Nucleus accumbens (tissue), 56 donors: ENCODE measurements at places on chromosomes 1 and 21.

- no peak for DNase-seq
Measured at GRCh38 chr1:16276302-16277030, 39.5 kb upstream of the CPLANE2 start.

DNA sequence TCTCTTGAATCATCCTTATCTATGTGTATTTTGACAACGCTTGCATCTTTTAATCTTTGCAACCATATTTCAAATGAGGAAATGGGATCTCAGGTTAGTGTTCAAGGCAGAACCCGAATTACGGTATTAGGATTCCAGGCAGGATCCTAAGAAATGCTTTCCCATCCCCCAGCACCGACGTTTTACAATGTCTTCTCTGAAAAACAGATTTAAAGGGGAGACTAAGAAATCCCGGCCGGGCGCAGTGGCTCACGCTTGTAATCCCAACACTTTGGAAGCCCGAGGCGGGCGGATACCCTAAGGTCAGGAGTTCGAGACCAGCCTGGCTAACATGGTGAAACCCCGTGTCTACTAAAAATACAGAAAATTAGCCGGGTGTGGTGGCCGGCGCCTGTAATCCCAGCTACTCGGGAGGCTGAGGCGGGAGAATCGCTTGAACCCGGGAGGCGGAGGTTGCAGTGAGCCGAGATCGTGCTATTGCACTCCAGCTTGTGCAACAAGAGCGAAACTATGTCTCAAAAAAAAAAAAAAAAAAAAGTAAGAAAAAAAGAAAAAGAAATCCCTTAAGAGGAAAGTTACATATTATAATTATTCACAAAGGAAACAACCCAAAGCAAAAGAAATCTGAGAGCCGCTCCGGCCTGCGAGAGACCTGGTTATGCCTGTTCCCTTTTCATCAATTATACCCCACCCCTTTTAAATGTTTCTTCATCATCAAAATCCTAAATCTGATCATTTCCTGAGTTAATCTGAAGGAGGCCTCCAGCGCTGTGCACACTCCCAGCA, 801 bp upstream of the GORAB start:
- DNase-seq = no peak

GRCh38 chr21:46421191-46421750, 37.4 kb upstream of the DIP2A start:
- DNase-seq = no peak

DNA sequence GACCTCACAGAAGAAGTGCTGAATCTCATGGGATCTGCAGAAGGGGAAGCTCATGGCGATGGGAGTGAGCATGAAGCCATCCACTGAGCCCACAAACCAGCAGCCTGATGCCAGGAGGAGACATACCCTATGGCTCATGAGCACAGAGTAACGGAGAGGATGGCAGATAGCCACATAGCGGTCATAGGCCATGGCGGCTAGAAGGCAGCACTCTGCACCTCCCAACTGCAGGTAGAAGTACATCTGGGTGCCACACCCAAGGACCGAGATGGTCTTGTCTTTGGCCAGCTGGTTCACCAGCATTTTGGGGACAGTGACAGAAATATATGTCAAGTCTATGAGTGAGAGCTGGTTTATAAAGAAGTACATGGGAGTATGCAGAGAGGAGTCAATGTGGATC, 4.3 kb downstream of the OR2T10 start:
- DNase-seq = no peak

- DNase-seq = no peak
Measured at GRCh38 chr1:209772126-209772525, 12.2 kb downstream of the C1orf74 start.

- no peak for DNase-seq
Measured at GRCh38 chr1:247281001-247281574, 25.2 kb downstream of the VN1R5 start.

GRCh38 chr1:41354956-41355355, 6.3 kb upstream of the FOXO6 start:
- no peak for DNase-seq

- DNase-seq = no peak
Measured at GRCh38 chr1:246503341-246503740, 3.7 kb downstream of the SMYD3 start.

- no peak for DNase-seq
Measured at GRCh38 chr21:34008618-34009017, 64.8 kb upstream of the MRPS6 start.

DNA sequence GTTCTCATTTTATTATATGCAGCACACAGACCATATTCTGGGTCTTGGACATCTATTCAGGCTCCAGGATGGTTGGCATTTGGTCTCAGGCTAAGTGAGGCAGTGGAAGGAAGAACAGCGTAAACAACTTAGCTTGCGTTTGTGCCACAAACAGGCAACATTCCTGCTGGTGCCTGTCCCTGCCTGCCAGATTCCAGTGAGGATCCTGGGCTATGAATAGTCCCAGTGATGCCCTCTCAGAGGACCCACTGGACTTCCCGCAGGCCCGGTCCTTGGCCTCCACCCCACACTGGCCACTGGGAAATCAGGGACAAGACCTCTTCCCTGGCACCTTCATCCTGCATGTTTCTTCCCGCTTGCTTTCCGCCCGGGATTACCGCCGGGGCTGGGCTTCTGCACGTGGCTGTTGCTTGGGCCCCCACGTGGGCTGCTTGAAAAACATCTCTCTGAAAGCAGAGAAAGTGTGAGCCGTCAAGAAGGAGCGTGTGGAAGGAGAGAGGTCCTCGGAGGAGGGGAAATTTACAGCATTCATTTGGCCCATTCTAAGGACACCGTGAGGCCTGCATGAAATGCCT, 145.1 kb upstream of the WNT4 start:
- no peak for DNase-seq

DNA sequence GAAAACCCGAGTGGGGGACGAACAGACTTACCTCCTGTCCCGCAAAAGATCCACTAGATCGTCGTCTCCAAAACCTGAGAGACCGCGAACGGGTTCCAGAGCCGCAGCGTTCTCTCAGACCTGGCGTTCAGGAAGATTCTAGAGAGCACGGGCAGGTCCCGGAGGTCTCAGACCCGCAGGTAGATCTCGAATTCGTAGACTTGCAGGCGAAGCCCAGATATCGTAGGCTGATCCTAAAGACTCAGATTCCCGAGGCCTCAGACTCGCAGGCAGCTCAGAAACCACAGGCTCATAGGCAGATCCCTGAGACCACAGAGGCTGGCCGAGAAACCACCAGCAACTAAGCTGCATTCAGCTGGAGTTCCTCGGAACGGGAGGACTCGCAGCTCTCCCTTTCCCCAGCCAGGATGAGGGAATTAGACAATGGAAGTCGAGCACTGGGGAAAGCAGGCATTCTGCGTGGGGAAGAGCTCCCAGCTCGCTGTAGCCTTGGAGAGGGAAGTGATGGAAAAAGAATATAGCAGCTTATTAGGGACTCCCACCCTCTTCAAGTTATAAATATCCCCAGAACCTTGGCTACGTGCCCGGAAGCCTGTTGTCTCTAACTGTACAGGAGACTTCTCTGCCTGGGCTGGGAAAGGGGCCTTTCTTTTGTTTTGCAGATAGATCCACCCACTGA, at the start of gene ZNF436:
Gene ZNF436 (minus strand): TSS at position 502 of the 679 bp plus-strand sequence. CDS start 1,831 bp downstream, outside the sequence.
- peak; percentile 48 for DNase-seq

GRCh38 chr1:63663873-63664272, 70.7 kb downstream of the PGM1 start:
- DNase-seq = no peak

GRCh38 chr1:225737161-225737560, 40.5 kb upstream of the SRP9 start:
- no peak for DNase-seq

DNA sequence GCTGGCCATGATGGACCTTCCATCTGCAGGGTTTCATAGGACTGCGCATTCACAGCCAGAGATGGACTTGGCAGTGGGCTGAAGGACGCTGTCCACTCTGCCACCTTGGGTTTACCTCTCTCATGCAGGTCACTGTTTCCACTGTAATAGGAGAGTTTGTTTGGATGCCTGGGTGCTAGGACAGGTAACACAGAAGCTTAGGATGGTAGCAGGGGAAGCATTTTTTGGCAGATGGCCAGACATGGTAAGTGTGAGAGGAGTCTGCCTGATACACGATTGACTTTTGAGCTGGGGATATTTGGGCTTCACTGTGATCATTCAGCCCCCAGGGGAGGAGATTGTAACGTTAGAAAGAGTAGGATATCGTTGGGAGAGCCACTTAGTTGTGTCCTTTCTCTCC, 11.8 kb downstream of the PSEN2 start:
- no peak for DNase-seq

GRCh38 chr1:23417570-23417969, 7.0 kb downstream of the TCEA3 start:
- no peak for DNase-seq
